Keratinocyte (primary cell): ENCODE measurements at places on chromosomes 11 and 22.

- no peak for DNase-seq
Measured at GRCh38 chr11:134764367-134764766, 352.3 kb upstream of the B3GAT1 start.

DNA sequence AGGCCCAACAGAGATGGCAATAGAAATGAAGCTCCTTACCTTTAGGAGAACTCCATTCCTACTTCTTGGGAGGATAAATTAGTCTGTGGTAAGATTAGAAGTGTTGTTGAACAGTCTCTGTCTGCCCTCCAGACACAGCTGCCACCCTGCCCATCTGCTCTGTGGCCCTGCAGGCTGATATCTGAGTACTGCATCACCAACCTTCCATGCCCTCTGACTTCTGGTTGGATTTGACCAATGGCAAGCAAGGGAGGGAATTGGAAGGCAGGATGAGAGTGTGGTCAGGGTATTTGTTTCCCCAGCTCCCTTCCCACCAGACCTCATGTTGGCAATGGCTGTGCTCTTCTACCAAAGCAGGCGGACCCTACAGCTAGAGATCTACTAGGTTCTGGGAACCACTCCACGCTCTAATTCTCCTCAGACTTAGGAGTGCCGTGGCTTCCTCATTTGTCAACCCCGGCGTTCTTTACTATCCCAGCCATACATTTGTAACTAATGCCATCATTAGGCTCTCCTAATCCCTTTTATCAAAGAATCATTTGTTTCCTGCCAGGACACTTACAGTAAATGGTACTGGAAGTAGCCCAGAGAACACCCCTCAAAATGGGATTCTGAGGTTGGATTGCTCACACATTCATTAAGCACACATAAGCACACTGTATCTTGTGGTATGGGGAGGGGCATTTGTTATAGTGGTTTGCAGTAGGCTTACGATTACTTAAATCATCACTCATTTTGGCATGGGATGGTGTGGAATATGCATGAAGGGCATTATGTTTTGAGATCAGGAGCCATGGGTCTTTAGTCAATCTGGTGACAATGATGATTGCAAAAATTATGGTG is 35.4 kb upstream of the CD44 start:
- no peak for DNase-seq

DNA sequence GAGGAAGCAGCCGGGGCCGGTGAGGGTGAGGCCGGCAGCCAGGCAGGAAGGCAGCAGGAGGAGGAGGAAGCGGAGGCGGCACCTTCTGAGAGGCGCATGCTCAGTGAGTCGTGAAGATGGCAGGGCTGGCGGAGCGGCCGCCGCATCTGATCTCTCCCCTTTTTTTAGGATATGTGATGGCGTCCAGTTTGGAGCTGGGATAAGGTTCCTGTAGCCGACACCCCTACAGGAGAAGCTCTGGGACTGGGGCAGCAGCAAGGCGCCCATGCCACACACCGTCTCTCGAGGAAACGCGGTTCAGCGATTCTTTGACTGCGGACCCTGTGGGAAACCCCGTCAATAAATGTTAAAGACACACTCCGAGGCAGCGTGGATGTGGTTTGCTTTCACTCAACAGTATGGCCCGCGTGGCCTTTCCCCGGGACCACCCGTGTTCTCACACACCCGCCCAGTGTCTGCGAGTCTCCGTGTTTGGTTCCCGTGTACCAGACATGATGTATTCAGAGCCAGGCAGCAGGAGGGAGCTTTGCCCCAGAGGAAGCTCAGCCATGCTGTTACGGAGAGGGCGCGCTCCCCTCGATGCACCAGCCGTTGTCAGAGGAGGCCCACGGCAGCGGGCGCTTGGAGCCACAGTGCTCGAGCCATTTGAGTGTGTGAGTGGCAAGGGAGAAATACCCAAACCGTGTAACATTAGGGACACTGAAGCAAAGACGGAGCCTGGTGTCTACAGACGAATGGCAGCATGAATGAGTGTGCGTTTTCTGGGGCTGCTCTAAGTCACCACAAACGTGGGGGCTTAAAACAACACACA is 27.7 kb upstream of the PARVB start:
- DNase-seq, result no peak

DNA sequence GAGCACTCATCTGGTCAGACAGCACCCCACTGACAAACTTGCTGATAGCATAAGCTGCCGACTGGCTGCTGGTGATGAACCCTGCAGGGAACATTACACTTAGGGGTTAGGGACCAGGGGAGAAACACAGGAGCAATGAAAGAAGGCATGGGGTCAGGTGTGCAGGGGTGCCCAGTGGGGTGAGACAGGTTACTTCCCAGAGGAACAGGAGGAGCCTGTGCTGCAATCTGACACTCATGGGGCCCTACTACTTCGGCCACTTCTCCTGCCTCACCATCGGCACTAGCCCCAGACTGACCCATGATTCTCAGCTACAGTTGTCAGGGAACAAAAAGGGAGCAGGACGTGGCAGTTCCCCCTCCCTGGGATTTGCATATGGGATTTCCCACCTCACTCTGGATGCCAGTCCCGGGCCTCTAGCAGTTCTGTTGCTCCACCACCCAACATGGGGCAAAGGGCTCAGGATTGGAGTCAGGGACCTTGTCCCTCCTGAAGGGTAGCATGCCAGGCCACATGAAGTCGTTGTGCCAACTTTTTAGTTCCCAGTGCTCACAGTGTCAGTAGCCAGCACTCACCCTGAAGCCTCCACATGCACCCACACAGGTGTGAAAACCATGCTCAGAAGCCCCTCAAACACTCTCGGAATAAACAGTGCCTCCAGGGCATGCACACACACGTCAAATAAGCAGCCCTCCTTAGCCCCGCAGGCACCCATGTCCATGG is 2.2 kb downstream of the SLC37A4 start:
- no peak for DNase-seq

- no peak for DNase-seq
Measured at GRCh38 chr11:114942207-114942606, 263.9 kb downstream of the NXPE2 start.

- no peak for DNase-seq
Measured at GRCh38 chr11:61037441-61038093, 64.7 kb upstream of the CD5 start.

DNA sequence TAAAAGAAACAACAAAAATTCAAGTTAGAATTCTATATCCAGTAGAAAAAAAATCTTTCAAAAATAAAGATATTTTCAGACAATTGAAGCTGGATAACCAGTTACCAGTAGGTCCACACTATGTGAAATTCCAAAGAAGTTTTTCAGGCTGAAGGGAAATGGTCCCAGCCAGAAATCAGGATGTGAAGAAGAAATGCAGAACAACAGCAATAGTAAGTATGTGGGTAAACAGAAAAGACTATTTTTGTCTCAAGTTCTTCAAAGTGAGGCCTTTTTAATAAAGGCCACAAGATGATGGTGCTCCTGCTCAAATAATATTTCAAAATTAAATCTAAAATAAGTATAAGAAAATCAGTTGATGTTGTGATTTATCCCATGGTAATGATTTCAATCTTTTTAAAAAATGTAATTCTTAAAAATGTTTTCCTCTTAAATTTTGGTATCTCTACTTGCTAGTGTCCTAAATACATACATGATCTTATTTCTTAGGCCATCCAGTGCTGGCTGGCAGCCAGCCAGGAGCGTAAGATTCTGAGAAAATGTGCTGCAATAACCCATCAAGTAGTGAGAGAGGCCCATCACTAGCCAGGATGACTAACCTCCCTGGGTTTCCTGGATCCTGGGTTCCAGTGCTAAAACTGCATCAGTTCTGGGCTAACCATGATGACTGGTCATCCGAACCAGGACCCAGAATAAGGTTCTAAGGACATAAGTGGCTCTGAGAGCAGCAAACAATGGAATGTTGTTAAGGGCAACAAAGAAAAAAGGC is 15.6 kb upstream of the UCP3 start:
- no peak for DNase-seq

DNA sequence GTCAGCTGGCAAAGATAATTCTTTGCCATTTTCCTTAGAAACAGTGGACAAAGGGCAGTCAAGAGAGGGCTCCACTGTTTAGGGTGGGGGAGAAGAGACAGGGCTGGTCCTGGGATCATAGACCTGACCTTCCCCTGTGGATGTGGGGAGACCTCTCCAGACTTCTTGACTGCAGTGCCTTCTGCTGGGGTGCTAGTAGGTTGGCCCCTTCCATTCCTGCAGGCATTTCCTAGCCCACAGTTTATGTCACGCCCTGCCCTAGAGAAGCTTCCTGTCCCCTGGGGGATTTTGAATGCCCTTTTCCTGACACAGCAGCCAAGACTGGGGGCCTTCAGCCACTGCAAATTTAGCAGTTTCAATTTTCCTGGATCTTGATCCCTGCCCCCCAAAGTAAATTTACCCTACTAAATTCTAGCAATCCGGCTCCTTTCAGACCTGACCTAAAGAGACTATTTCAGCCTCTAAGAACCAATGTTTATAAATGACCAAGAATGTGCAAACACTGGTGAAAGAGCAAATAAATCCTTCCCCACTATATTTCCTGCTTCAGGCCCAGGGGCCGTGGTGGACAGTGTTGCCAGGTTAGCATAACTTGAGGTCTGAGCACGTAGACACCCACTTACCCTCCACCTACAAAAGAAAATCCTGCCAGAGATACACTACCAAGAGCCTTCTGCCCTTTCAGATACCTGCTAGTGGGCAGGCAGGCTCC is 58.4 kb downstream of the PPFIBP2 start:
- DNase-seq, result no peak
